ENCODE measurements at places on chromosomes 11 and 22.

DNA sequence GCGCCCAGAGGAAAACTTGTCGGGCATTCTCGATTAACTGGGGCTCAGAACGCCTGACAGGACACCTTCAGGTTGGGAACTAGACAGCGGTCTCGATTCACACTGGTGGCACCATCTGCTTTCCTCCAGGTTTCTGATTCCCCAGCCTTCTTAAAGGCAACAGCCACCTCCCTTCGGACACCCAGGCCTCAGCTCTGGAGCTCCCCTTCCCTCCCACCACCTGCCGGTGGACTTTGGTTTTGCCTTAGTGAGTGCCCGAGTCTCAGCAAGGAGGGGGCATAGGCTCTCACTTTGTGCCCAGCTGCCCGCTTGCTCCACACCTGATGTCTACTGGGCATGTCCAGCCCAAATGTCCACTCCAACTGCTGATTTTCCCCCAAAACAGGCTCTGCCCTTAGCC lies 110.4 kb upstream of the PARVA start:
- DNase-seq, result no peak

- peak; percentile 95 for DNase-seq
Measured at GRCh38 chr11:45859661-45860140, 12.4 kb downstream of the CRY2 start.

DNA sequence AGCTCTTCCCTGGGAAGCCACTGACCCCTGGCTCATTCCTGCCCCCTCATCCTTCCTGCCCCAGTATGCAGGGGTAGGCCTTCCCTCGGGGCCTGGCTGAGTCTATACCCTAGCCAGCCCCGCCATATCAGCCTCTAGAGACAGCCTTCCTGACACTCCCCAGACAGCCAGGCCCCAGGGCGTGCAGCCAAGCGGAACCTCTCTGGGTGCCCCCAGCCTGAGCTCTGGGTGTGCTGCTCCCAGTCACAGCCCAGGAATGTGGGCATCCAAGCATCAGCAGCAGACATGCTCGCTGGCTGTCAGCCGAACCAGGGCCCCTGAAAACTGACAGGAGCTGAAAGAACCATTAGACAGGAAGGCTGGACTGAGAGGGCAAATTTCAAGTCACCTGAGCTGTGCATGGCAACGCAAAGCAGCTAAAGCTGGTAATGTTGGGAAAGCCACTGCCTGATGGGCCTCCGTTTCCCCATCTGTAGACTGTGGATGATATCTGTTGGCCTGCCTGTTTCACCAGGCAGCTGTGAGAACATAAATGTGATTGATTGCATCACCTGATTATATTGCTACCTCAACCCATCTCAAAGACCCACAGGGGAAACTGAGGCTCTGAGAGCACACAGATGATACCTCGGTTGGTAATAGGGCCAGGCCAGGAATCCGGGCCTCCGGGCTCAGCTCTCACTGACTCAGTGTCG lies 93.2 kb downstream of the LRRC32 start:
- DNase-seq, result no peak

DNA sequence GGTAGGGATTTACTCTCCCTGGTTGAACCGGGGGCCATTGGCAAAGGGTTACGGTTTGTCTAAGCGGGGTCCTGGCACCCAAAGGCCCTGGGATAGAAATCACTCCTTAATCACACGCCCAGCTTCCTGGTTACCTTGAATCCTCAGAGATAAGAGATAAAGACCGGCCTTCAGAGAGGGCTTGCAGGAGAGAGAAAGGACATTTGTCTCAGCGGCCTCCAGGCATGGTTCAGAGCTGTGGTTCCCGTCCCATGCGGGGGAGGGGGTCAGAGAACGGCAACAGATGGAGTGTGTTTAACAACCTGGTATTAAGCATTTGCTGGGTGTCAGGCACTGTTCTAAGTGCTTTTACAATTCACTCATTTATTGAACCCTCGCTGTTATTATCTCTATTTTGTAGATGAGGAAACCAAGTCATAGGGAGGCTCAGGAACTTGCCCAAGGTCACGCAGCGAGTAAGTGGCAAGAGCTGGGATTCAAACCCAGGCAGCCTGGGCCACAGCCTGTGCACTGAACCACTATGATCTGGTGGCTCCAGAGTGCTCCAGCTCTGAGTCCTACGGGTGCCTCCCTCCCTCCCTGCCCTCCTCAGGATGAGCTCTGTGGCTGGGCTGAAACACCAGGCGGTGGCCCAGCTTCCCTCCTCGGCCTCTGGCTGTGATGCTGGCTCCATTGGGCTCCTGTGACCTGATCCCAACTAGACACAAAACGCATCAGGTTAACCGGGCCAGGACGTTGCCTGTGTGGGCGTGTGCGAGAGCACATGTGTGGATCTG lies 18.6 kb downstream of the LRRC10B start:
- peak; percentile 36 for DNase-seq

DNA sequence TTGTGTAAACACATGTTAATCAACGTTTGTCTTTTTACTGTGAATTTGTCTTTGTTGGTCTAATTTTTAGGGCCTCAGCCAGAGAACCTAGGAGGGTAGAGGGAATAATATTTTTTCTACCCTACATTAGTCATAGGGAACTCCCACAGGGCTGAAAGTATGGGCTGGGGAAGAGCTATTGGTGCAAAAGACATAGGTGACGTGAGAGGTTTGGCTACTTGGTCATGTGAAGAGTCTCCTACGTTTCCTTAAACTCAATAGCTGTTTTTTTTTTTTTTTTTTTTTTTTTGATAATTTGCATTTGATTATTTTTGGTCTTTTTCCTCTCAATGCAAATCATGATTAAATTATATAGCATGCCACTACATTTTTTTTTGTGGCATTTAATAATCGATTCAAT lies 15.9 kb upstream of the MMP7 start:
- no peak for DNase-seq

DNA sequence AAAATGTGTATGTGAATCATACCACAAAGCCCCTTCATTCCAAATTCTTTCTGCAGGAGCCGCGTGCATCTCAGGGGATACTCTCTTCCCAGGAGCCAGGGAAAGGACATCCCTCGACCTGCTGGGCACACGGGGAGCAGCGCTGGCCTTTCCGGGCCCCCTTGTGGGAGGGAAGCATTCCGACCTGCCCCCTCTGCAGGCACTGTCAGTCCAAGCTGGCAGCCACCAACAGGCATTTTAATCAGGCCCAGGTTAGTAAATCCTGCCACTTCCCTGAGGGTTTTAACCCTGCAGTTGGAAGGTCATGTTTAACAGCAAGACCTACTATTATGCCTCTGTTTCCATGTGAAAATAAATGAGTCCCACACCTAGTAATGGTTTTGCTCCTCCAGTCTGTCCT lies 391.5 kb downstream of the SHANK2 start:
- no peak for DNase-seq

- no peak for DNase-seq
Measured at GRCh38 chr11:131518305-131518838, 148.0 kb downstream of the NTM start.

DNA sequence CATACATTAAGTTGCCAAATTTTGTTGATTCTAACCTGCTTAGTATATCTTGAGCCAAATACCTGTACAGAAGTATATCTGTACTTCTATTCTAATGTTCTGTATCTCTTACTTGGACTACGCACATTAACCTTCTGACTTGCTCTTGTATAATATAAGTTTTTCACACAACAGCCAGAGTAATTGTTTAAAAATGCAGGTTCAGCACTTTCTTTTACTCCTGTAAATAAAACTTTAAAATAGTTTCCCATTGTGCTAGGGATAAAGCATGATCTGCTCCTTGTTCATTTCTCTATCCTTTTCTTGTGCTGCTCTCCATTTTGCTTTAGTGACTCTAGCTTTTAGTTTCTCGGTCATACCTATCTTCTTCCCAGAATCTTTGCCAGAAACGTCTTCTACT lies 48.3 kb downstream of the DYNC2H1 start:
- DNase-seq, result no peak

- no peak for DNase-seq
Measured at GRCh38 chr11:116697011-116697410, 75.8 kb downstream of the BUD13 start.

GRCh38 chr22:25656724-25657123 lies 85.3 kb upstream of the MYO18B start:
- no peak for DNase-seq

DNA sequence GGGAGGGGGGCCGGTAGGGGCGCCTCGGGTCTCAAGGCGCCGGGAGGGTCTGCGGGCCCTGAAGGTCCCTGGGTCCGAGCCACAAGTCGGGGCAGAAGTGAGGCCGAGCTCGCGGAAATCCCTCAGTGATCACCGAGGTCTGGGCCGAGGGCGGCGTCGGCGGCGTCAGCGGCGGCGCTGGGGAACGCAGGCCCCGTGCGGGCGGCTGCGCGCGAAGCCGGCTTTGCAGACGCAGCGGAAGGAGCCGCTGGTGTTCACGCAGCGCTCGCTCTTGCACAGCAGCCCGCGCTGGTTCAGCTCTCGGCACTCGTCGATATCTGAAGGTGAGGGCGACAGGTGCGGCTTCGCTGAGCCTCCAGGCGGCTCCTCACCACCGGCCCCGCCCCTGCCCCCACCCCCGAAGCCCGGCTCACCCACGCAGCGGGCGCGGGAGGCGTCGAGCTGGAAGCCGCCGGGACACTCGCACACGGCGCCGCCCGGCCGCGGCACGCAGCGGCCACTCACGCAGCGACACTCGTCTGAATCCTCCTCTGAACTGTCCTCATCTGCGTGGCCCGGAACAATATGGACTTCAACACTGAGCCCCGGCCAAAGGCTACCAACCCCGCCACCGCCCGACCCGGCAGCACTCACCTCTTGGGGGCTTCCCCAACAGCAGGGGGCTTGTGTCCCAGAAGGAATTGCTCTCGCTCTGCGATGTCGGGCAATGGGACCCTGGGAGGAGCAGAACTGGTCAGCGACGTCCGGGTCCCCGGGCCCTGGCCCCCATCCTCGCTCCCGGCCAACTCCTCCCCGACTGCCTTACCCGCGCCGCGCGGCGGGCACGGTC lies 14.2 kb downstream of the SCYL1 start:
- no peak for DNase-seq

GRCh38 chr11:83205608-83206185 lies 12.2 kb downstream of the ANKRD42 start:
- no peak for DNase-seq

- DNase-seq, result peak; percentile 63
Measured at GRCh38 chr22:37892566-37893335, 13.3 kb upstream of the MICALL1 start.

- DNase-seq, result no peak
Measured at GRCh38 chr11:34206407-34207300, 101.2 kb downstream of the NAT10 start.

GRCh38 chr11:19511413-19512183 lies 201.0 kb upstream of the NAV2 start:
- DNase-seq, result peak; percentile 46

DNA sequence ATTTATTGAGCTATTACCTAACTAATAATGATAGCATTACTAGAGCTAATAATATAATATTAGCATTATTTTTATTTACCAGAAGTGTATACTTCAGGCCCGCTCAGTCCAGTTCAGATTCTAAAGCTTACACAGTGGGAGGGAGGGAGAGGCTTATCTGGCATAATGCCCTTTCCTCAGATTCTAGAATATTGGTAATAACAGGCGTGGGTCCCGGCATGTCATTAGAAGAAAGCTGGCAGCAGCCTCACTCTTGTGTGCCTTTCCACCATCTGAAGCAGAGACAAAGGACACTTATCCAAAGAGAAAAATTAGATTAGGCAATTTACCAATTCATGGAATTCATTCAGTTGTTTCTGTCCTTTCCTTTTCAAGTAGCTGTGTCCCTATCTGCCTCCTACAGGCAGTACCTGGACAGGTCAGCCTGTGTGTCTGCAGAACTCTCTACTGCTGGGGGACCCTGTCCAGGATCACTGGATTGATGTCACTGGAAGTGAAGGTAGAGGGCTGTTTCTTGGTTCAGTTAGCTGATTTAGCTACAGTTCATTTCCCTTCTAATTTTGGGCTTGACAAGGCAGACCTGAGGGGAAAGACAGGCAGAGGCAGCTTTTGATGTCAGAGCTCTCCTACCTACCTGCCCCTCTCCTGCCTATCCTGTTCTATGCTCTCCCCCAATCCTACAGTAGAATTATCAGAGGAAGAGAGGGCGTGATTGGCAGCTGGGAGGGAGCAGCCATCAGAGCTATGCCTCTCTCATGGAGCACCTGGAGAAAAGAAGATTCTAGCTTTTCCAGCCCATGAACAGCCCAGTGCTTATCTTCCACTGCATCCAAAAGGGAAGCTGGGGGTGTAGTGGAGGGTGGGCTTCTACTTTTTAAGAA lies 20.3 kb upstream of the CCDC90B start:
- DNase-seq, result no peak

GRCh38 chr22:19865141-19865829 lies 10.6 kb upstream of the GNB1L start:
- DNase-seq, result no peak

GRCh38 chr22:49586244-49586748 lies 241.4 kb downstream of the BRD1 start:
- no peak for DNase-seq

DNA sequence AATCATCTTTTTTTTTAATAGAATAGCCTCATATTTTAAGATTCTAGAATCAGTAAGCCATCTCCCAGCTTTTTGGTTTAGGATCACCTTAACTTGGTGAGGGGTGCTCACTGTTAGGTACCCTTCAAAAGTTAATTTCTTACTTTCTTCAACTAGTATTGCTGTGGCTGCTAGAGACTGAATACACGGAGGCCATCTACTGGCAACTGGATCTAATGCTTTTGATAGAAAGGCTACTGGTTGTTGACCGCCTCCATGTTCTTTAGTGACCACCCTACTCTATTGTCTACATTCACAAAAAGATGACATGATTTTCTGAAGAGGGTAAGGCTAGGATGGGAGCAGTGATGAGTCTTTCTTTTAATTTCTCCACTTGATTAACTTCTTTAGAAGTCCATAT lies 16.7 kb upstream of the ALDH3B2 start:
- no peak for DNase-seq

DNA sequence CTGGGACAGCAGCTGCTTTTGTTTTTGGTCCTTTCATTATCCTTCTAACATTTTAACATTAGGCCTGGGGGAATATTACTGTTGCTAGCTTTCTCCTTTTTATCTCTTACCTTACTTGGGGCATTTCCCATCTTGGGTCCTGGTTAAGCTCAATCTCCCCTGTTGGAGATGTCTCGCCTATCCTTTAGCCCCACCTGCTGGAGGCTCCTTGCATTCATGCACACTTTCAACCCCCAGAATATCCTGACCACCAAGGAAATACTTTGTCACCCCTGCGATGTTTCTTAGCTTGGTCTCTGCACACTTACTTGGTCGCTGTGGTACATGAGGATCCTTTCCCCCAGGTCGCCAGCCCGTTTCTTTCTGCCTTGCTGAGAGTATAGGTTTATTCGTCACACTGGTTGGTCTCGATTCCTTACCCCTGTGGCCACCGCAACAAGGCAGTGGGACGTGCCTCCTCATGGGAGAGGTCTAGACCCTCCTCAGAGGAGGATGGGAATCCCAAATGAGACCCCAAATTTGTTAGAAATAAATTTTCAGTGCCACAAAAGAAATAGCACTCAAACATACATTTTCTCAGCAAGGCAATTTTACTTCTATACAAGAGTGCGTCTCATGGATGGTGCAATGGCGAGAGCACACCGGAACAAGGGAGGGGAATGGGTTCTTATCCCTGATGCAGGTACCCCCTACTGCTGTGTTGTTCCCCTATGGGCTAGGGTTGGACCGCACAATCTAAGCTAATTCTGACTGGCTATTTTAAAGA lies 5.4 kb upstream of the TXN2 start:
- DNase-seq, result peak; percentile 65

Measured in testis (tissue), 5 donors.